Naive thymus-derived CD8-positive, alpha-beta T cell (primary cell): ENCODE measurements at places on chromosomes 4 and X. TPM values are rescaled to one million over a fixed set of nuclear protein-coding genes. Genes with fewer than 3 reads are reported as not detected.

The ZNF157 gene
- total RNA-seq: 2.0 TPM

The CT47B1 gene
- not detected for total RNA-seq

The GRIA3 gene
- total RNA-seq: not detected

The FAM156A gene
- total RNA-seq: 14.9 TPM

The FGF5 gene
- total RNA-seq: not detected

The TRPC3 gene
- total RNA-seq: not detected

The AP1AR gene
- 23.7 TPM for total RNA-seq

The LUZP4 gene
- not detected for total RNA-seq

The CNKSR2 gene
- 20.6 TPM for total RNA-seq

The ITGB1BP2 gene
- 6.7 TPM for total RNA-seq

The PTPN13 gene
- total RNA-seq: not detected

The CT45A1 gene
- total RNA-seq: not detected

The NAP1L2 gene
- total RNA-seq: 17.0 TPM

The CENPC gene
- 65.0 TPM for total RNA-seq

The RAB33A gene
- 16.7 TPM for total RNA-seq

The MAGEC3 gene
- not detected for total RNA-seq

The SORBS2 gene
- not detected for total RNA-seq

GRCh38 chr4:115219315-115219860, 106.0 kb upstream of the NDST4 start:
- no peak for DNase-seq

GRCh38 chrX:24025741-24026403, 1.1 kb downstream of the KLHL15 start:
- no peak for DNase-seq

DNA sequence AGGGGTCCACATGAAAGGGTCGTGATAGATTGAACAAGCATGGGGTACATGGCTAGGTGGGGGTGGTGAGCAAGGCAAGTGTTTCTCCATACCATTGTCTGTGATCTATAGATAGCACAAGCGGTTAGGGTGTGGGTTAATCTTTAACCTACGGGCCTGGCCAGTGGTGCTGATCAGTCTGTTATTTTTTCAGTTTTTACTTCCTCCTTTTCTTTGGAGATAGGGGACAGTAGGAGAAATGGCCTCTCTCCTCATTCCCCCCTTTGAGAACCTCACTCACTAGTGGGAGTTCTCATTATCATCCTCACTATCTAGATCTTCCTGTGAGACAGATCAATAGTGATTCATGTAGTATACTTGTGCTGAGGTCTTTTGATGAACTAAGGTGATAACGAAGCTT, 16.2 kb upstream of the GPKOW start:
- no peak for DNase-seq

DNA sequence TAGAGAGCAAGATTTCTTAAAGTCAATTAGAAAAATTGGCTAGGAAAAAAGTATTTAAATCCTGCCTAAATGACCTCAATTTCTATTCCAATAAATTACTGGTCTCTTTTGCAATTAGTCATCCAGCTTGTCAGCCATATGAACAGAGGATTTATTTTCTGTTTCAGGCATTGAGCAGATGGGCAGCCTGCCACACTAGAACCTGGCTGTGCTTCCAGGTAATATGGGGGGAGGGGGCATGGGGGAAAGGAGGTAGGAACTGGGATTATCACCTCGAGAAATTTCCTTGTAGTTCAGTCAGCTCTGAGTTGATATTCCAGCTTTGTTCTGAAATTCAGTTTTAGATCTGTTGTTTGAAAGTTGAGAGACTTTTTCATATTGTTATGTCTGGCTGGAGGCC, 206.3 kb upstream of the LCORL start:
- no peak for DNase-seq

DNA sequence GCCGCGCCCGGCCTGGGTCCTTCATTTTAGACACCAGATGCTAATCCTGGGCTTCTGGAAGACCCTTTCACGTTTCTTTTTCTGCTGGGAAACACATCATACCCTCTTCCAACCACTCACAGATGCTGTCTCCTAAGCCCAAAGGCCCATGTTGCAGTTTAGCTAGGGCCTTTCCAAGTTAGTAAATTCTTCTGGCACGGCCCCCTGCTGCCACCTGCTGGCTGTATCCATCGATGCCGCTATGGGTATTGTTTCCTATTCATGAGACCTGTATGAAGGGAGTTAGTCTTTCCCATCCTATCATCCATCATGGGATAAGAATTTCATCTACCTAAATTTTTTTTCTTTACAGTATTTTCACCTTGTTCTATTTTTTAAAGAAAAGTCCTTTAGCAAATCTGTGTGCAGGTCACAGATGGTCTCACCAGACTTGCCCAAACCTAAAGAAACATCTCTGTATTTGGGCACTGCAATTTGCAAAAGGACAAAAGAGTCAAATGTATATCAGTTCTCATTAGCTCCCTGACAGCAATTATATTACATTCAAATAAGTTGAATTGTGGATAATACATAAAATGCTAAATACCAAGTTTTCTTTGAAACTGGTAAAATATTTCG, 37.8 kb upstream of the SLC9A7 start:
- DNase-seq: peak; percentile 37

DNA sequence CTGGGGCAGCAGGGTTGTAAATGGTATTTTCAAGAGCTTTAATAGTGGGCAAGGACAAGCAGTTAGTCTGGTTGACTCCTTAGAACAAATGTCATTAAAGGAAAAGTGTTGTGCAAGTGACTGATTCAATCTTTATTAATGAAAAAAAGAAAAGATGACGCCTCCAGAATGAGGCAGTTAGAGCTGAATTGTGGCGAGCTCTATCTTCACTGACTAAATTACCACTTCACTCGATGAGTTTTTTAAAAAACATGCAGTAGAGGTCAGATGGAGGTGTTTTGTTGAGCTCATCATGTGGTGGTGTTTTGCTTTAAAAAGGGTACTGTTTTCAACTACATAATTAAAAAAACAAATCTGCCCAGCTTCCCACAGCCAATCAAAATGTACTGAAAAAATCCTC, 28.1 kb upstream of the TENM3 start:
- DNase-seq: no peak

- no peak for DNase-seq
These were observed 40.1 kb downstream of the BTC start for GRCh38 chr4:74754218-74754617.

DNA sequence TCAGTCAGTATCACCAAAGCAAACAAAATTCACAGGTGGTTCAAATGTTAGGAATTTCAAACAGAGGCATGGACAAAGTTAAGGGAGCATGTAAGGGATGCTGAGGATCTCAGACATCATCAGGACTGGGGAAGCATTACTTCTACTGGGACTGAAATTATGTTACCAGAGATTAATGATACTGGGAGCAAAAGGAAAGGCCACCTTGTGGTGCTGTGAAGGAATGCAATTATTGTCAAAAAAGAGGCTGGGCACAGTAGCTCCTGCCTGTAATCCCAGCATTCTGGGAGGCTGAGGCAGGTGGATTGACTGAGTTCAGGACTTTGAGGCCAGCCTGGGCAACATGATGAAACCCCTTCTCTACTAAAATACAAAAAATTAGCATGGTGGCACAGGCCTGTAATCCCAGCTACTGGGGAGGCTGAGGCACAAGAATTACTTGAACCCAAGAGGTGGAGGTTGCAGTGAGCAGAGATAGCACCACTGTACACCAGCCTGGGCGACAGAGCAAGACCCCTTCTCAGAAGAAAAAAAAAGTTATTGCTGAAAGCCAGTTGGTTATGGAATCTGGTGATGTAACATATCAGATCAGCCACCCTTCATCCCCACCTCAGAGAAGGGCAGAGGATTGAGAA, 954.3 kb downstream of the PCDH7 start:
- DNase-seq: no peak

DNA sequence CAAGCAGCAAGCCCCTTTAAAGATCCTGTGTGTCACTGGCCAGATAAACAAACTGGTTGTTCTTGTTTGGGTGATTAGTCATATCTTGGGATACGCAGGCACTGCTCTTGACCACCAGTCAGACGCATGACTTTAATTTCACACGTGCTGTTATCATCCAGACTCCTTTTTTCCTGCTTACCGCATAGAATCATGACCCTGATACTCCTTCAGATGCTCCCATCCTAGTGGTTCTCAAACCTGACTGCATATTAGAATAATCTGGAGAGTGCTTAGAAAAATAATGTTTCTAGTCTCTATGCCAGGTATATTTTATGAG, 78.8 kb downstream of the CLDN22 start:
- no peak for DNase-seq

GRCh38 chr4:158079661-158080060, 93.2 kb downstream of the GASK1B start:
- DNase-seq: no peak

DNA sequence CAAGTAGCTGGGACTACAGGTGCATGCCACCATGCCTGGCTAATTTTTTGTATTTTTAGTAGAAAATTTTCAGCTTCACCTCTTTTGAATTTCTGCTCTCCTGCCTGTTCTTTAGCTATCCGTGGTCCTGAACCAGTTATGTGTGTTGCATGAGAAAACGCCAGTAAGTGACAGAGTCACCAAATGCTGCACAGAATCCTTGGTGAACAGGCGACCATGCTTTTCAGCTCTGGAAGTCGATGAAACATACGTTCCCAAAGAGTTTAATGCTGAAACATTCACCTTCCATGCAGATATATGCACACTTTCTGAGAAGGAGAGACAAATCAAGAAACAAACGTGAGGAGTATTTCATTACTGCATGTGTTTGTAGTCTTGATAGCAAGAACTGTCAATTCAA, 13.9 kb downstream of the ALB start:
- DNase-seq: no peak

DNA sequence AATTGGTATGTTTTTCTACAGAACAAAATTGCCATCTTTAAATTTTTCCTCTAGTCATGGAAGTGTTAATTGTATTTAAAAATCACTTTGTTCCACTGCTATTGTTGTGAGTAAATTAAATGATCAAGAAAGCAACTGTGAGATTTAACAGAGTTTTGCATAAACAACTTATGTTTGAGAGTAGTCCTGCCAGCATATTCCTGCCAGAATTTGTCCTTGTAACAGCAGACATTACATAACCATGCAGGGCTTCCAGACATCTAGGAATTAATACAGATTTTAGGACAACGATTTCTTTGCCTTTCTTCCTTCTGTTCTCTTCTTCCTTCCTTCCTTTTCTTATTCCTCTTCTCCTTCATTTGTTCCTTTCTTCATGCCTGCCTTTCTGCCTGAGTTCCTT, 125.5 kb downstream of the HTR2C start:
- no peak for DNase-seq

DNA sequence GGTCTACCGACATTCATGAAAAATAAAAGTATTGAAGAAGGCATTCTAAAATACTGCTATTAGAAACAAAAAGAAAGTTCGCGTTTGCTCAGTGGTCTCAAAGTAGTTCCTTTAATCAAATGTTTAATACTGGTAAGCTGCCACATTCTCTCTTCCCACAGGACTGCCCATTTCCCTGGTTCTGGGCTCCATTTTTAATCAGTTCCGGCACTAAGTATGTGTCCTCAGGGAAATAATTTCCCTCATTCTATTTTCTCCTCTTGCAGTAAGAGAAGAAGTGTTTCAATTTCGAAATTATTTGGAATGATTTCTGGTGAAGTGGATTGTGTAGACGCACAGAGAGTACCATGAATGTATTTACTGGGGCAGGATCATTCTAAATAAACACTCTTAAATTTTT, 17.5 kb downstream of the VCX3A start:
- DNase-seq: no peak

- DNase-seq: no peak
These were observed 233.7 kb downstream of the PRDM5 start for GRCh38 chr4:120688791-120689190.

DNA sequence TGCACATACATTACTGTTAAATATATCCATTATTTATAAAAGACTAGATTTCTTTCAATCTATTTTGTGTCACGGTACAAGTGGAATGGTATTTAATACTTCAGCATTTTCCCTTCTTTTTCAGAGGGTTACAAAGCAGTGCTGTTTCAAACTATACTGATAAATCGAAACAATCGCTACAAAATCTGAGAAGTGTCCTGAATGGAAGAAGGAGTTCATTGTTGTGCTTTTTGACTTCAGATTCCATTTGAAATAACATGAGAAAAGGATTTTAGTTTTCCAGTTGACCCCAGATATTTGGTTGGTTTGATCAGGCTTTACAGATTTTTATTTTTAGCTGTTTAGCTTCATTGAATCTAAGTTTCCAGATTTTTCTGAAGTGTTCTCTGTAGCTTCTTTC, 292.1 kb upstream of the ANKRD50 start:
- DNase-seq: no peak

GRCh38 chr4:181427076-181427475, 816.1 kb upstream of the TENM3 start:
- DNase-seq: no peak

DNA sequence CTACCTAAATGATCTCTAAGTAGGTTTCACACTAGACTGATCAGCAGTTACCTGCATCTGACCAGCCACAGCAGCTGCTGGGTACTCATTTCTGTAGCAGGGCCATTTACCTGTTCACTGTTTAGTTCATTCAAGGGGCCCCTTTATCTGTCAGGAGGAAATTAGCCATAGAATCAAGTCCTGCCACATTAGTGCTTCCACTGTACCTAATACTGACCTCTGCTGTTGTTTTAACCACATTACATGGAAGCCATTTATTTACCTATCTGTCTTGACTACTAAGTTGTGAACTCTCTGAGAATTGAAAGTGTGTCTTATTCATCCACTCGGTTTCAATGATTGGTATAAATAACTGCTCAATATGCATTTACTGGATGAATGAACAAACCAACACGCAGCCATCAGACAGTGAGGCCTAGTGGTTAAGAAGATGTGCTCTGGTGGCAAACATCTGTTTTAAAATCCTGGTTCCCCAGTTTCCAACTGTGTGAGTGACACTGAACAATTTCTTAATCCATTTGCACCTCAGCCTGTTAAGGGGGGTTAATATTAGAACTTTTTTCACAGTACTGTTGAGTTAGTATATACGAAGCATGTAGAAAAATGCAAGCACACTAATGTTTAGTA, 30.0 kb upstream of the ANXA5 start:
- DNase-seq: peak; percentile 44
